CD4-positive, alpha-beta T cell treated with Interferon gamma for 1 hour (primary cell): ENCODE measurements at places on chromosomes 2 and 18.

DNA sequence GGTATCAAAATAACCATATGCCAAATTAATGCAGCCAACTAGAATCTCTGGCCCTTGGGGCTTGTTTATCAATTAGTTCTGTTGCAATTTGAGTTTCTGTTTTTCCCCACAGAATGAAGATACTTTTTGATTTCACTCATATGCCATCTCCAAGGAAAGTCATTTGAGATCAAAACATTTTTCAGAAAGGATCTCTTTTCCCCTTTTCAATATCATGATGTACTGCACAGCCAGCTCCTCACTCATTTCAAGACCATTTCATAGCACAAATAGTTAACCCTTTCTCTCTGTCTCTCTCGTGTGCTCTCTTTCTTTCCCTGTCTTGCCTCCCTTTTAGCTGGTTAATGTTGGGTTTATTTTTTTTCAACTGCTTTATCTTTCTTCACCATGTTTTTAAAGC, 387.3 kb downstream of the STK39 start:
- no peak for DNase-seq

GRCh38 chr2:28348921-28349320, 43.7 kb upstream of the FOSL2 start:
- no peak for DNase-seq

GRCh38 chr2:46297546-46298271, 502 bp downstream of the EPAS1 start:
- peak; percentile 66 for DNase-seq

- no peak for DNase-seq
Observed at GRCh38 chr2:193824474-193824873, 1629.7 kb upstream of the TMEFF2 start.

- DNase-seq: no peak
Observed at GRCh38 chr2:68456198-68456597, 10.9 kb downstream of the FBXO48 start.

DNA sequence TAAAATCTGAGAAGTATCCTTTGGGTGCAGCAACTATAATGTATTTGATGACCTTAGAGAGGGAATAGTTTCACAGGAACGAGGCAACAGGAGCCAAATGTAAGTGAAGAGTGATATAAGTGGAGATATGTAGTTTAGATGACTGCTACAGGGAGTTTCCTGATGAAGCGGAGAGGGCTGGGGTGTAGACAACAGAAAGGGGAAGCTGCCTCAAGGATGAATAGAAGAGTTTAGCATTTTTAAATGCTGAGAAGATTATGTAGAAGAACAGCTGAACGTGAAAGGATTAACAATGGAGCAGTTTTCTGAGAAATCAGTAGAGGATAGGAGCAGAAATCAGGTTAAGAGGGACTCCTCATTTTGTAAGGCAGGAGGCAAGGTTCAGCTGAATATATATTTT, 133.3 kb downstream of the LCLAT1 start:
- peak; percentile 3 for DNase-seq

GRCh38 chr18:51520676-51521180, 323.2 kb upstream of the MEX3C start:
- DNase-seq: no peak

- DNase-seq: no peak
Observed at GRCh38 chr2:149112713-149113112, 74.2 kb downstream of the LYPD6B start.

GRCh38 chr2:120876526-120877280, 141.0 kb downstream of the GLI2 start:
- DNase-seq: no peak

GRCh38 chr18:58338961-58339592, 289.8 kb downstream of the ALPK2 start:
- no peak for DNase-seq

DNA sequence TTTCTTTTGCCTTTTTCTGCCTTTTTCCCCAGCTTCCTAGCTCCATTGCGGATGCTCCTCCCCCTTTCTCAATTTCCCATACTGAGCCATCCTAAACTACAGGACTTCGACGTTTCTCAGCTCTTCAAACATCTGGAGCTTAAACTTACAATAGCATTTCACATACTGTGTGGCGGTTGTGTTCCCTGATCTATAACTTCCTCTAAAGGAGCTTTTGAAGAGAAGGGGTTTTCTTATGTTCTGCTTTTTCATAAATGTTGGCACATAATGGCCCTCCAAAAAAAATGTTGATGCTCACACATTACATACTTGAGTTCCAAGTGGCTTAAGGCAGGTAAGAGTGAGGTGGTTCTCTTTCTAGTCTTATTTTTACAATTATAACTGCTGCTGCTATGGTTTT, 87.4 kb downstream of the RNF144A start:
- no peak for DNase-seq

GRCh38 chr18:79819968-79820351, 22.2 kb downstream of the KCNG2 start:
- peak; percentile 61 for DNase-seq

DNA sequence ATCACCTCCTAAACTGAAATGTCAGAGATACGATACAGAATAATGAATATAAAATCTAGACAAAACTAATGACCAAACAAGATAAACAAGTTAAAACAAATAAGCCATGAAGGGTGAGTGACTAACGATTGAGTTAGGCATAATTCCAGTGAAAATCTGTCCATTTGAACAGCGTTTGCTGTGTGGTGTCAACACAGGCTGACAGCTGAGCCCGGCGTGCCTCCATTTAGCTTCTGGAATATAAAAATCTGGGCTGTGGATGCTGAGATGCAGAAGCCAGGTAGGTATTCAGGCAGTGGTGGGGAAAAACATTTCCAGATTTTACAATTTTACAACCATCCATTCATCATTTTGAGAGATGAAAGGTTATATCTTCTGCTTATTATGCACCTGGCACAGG, 2041.4 kb upstream of the CELF4 start:
- no peak for DNase-seq

DNA sequence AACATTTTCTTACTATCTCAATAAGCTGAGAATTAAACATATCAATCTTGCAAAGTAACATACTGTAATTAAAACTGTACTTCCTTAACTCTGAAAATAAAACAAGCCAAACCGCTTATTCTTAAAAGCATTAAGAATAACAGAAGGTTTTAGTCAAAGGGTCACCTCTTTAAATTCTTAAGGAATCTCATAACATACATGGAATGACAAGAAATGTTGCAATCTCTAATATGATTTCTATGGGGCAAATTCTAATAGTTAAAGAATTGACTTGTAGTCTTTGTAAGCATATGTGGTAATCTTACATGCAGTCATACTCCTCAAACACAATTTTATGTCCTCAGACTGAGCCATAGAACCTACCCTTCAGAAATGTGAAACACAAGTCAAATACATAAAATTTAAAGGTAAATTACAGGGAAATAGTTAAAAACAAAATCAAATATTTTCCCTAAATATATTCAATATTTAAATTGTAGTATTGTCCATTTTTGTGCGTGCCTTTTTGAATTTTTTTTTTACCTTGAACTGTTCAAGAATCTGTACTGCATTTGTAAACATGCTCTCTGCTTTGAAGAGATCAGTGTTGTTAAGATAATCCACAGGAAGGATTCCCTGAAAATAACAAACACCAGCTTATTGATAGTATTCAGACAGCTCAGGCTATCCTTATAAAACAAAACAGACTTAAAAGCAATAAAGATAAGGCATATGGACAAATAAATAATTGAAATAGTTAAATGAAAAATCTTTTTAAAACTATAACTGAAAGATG, 48.2 kb downstream of the PIGN start:
- no peak for DNase-seq

DNA sequence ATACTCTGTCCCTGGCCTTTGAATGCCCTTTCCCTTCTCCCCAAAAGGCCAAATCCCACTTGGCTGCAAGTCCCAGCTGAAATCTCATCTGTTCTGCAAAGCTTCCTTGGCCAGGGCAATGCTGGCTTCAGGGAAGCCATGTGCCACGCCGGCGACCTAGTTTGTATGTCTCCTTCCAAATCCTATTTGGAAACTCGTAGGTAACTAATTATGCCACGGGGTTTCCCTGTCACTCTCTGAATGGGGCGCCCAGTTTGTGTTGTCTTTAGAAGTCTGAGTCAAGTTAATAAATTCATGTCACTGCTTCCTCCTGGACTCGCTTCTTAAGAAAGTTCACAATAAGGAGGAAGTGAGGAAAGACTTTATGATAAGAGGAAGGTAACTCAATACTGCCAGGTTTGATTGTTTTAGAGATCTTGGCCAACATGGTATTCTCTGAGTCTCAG, 19.1 kb downstream of the FHL2 start:
- no peak for DNase-seq

DNA sequence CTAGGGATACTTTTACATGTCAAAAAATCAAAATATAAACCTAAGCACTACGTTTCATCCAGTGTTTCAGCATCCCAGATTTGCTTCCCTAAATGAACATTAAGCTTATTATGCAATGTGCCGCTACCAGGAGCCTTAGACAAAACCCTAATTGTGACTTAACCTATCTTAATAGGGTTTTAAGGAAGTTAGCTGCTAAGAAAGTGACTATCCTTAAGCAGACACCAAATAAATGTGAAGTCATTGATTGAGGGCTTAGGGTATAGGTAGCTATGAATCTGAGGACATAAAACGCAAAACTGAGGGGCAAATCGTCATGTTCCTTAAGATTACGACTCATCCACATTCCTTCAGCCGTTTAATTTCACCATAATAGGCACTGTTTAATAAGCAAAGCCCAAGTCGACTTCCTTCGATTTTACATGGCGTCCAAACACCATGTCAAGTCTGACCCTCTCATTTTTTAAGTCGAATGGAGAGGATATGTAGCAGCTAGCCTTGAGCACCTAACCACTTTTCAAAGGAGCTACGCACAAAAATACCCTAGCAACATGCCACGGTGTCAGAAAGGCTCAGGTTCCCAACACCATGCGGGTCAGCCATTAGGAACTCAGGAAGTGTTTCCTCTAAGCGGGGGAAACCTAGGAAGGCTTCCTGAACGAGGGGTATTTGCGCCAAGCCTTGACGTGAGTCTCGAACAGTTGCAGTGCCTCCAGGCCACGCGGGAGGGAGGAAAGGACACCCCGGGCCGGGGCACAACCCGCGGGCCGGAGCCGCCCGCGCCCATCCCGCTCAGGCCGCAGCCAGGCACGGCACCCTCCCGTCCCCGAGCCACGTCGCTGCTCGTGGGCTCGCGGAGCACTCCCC, 1.0 kb downstream of the HDLBP start:
- no peak for DNase-seq

- no peak for DNase-seq
Observed at GRCh38 chr18:34837769-34838272, 127.7 kb downstream of the DTNA start.

DNA sequence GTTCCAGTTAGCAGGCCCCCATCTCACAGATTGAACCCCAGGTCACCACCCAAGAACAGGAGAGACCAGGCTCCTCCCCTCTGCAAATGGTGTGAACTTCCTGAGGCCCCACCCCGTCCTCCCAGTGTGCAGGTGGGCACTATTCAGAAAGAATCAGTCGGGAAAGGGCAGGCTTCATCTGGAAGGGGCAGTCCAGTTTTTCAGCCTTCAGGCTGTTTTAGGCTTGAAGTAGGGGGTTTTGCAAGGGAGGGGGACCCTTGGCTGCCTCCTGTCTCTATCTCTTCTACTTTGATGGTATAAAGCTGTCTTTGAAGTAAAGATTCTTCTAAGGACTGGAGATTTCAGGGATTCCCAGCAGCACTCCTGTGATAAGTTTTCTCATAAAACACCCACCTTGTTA, 267.6 kb downstream of the RND3 start:
- no peak for DNase-seq
